IPS DF 6.9 (cell line): ENCODE measurements at places on chromosomes 12 and 14.

DNA sequence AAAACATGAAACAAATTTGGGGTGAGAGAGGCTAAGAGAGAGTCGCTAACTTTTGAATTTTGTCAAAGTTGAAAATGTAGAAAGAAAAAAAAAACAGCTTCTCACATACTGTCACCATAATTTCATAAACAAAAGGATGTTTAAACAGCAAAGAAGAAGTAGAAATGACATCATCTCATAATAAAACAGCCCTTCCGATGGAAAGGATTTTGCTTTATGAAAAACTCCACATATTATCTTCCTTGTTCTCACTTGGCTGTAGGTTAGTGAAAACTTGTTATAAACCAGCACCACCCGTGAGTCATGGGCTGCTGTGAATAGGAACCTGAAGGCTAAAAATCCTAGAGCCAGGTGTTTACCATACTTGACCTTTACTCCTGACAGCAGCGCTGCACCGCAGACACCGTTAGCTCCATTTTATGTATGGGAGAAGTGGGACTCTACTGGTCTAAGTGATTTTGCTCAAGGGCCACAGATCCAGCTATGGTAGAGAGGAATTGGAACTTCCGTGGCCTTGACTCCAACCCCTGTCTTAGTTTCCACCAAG lies 63.0 kb upstream of the VRK1 start:
- no peak for DNase-seq

DNA sequence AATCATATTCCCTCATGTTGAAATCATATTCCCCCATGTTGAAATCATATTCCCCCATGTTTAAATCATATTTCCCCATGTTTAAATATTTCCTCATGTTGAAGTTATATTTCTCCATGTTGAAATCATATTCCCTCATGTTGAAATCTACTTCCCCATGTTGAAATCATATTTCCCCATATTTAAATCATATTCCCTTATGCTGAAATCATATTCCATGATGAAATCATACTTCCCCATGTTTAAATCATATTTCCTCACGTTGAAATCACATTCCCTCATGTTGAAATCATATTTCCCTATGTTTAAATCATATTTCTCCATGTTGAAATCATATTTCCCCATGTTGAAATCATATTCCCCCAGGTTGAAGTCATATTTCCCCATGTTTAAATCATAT lies 34.6 kb upstream of the ADGRD1 start:
- DNase-seq: no peak

GRCh38 chr14:59256331-59256730 lies 67.9 kb downstream of the DAAM1 start:
- no peak for DNase-seq

DNA sequence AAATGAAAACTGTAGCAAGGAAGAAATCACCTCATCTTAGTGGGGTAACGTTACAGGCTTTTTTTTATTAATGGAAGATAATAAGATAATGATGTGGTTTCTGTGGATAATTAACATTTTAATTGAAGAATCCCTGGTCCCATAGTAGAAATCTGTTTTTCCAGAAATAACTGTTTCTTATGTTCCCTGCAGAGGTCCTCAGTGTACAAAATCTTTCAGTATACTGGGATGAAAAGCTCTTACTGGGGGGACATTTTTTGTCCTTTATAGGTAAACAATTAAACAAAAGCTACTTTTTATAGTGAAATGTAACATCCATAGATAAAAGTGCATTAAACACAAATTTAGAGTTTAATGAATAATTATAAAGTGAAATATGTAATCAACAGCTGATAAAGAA lies 312.2 kb downstream of the ATXN7L3B start:
- DNase-seq: no peak

- no peak for DNase-seq
These were observed 377.3 kb downstream of the EMP1 start for GRCh38 chr12:13573698-13574321.

- DNase-seq: no peak
These were observed 68.6 kb downstream of the HMGA2 start for GRCh38 chr12:65892841-65893251.

DNA sequence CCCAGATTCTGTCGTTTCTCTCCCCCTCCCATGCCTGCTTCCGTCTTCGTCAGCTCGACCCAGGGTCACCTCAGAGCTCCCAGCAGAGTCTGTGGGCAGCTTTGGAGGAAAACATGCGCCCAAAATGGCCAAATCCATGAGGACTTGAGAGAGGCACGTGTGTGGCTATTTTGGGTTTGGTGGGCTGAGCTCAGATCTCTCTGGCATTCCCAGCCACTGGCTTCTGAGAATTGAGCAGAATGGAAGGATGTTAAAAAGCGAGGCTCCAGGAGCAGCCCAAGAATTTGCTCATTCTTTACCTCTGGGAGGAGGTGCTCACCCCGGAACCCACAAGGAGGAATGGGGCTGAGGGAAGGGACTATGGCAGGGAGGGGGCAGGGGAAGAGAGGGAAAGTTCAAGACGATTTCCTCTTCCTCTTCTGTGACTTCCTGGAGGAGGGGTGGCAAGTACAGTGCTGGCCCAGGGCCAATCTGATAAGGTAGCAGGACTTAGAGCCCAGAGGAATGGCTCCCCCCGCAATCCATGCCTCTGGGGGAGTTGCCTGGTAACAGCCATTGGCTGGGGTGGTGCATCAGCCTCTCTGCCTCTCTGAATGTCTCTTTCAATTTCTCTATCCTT lies 20.1 kb downstream of the TSPAN9 start:
- no peak for DNase-seq

DNA sequence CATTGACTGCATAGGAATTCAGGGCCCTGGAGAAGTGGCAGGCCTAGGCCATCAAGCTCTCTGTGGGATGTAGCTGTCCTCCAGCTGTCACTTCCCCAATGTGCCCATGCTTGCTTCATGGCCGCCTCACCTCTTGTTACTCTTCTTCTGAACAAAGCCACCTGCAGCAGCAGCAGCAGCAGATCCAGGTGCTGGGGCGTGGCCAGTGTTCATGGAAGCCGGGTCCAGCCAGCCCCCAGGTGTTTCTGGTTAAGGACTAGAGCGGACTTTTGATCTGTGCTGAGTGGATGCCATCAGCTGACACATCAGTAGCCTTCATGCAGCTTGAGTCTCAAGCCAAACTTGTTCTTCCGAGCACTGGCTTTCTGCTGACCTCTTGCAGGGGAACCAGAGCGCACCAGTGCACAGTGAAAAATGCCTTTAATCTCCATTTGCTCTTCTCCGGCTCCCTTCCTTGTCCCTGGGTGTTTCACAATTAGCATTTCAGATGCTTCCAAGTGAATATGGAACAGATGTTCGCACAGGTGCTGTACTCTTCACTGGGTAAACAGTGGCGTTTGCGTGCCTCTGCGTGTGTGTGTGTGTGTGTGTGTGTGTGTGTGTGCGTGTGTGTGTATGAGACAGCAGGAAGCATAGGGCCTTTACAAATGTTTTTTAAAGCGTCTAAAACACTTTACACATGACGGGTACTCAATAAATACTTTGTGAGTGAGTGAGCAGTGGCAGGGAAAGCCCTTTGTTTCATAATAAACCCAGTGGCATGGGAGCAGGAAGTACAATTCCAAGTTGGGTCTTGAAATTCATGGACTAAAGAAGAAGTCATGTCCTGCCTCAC lies 20.1 kb downstream of the TPCN1 start:
- no peak for DNase-seq

DNA sequence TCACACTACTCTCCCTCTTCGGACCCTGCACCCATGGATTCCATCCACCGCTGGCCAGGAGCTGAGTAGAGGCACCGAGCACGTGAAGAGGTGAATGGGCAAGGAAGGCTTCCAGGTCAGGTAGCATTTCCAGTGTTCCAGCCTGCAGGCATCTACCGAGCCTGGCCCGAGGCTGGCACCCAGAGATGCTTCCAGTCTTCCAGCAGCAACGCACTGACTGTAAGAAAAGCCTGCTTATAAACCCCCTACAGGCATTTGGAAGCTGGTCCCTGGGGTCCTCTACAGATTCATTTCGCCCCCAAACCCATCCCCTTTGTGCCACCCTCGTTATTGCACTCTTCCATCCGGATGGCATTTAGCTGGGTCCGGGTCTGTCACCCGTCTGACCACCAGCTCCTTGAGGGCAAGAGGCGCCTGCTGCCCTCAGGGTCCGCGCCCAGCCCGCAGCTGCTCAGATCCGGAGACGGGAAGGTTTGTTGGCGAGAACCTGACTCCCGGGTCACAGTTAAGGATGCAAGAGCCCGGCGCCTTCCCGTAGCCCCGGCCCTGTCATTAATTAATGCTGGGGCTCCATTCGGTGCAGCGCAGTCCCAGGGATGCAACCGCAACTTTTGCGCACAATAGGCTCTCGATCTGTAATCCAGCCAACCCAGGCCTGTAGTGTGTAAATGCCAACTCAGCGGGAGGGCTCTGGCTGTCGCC lies 614 bp upstream of the MARK3 start:
- DNase-seq: no peak

- no peak for DNase-seq
These were observed 250.3 kb downstream of the SYT1 start for GRCh38 chr12:79114896-79115295.

DNA sequence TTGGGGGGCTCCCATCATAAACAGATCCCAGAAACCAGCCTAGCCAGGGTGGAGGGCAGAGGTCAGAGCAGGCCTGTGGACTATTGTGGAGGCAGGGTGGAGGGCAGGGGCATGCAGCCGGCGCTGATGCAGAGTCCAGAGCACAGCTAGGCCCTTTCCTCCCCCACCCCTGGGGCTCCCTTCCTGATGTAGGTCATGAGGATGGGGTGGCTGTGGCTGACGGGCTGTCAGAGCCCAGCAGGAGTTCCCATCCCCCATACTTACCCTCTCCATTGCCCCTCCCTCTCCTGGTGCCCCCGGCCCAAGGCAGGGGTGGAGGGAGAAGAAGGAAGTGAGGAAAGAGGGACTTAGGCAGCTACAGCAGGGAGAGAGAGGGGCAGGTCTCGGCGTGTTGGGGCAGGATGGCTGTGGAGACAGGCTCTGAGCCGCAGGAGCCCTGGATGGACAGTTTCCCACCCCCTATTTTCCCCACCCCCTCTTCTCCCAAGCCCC lies 5.7 kb upstream of the ZNF385A start:
- DNase-seq: no peak

GRCh38 chr12:80262346-80262745 lies 163.0 kb downstream of the OTOGL start:
- no peak for DNase-seq

DNA sequence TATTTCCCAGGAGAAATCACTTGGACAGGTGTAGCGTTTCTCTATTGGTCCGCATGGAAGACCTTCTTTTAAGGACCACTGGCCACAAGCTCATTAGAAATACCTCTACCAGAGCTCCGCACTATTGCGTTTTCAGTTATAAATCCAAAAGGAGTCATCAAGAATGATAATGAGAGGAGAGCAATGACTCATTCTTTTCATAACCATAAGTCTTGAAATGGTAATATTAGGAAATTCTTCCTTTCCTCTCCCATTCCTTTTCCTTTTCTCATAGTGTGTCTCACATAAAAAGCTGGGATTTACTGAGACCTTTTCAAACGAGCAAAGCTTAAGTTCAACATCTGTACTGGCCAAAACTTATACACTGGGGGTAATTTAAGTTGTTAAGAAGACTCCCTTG lies 215.7 kb downstream of the CPNE8 start:
- no peak for DNase-seq

GRCh38 chr12:131147894-131148293 lies 194.2 kb downstream of the ADGRD1 start:
- no peak for DNase-seq
